T follicular helper cell (primary cell): ENCODE measurements at places on chromosomes 6 and 20.

DNA sequence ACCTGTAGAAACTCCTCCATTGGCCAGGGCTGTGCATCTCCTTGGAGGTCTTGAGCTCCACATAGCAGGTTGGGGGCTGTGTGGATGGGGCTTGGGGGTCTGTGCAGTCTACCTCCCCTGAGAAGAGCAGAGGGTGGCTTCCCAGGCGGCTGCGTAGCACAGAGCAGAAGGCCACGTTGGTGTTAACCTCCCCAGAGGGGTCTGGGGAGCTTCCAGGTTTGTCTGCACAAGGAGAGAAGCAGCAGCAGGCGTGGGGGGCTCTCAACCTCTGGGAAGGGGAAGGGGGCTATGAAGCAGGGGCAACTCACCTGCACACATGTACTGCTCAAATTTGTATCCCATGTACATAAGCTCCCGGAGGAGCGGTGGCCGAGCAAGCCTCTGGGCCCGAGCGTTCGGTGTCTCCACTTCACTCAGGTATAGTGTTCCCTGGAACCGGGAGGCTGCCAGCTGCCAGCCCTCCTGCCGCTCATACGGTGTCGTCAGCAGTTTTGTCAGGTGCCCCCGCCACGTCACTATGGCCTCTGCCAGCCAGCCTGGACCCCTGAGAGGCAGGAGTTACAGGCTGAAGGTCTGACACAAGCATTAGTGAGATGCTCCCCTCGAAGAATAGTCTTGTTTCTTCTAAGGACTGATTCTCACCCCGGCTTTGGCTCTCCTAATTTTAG is 1.2 kb downstream of the DXO start:
- no peak for DNase-seq

GRCh38 chr6:65798280-65799014 is 91.4 kb upstream of the EYS start:
- DNase-seq, result no peak

GRCh38 chr6:136613477-136613876 is 63.3 kb upstream of the MAP7 start:
- no peak for DNase-seq

DNA sequence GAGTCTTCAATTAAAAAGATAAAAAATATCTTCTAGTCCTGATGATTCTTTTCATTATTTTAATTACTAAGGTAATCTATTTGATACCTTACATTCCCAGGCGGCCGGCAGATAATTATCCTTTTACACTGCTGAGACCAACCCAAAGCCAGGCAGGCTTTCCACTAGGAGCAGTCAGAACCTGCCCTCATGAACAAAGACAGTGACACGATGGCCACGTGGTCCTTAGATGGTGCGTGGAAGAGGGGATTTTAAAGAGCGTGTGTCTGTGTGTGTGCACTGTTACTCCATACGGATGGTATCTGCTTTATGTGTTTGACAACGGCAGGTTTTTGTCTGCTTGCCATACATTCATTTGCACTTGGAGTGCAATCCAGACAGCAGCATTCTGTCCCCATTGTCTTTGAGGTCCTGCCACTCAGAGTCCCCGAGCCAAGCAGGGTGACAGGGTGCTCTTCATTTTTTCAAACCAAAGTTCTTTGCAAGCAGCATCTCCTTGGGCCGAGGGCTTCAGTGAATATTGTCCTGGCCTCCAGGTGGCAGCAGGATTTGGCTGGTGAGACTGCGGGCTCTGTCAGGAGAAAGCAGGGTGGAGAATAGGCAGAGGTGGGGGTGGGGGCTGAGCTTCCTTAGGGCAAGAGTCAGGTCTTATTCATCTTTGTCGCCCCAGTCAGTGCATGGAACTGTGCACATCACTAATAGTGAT is 260.5 kb downstream of the NRN1 start:
- no peak for DNase-seq

DNA sequence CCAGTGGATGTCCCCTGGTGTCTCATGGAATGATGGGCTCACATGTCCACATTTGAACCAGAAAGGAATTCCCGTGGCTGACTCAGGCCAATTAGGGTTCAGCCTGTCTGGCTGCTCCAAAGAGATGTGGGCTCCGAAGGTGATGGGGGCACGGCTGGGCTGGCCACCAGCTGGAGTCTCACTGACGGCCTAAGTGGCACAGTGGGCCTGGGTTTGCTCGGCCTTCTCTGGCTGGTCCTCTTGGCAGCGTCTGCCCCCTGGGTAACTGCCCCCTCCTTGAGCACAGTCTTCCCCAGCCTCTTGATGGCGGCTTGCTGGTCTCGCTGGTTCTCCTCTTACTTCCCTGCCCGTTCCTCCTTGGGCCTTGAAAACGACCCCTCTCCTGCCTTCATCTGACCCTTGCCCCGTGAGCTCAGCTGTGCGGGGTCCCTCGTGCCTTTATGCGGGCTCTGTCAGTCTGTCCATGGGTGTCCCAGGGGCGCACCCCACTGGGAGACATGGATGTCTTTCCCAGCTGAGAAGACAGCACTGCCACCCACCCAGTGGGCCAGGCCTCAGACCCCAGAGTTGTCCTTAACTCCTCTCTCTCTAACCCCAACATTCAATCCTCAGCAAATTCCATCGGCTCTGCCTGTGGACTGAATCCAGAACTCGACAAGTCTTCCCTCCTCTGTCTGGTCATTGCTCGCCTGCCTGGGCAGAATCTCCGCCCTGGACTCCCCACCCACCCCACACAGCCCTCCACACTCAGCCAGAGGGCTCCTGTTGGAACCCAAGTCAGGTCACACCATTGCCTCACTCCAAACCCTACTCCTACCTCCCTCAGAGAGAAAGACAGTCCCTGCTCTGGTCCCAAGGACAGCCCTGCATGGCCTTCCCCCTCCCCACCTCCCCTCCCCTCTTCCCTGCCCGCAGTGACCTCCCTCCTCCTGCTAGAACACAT is 78.7 kb downstream of the CEBPB start:
- no peak for DNase-seq
